Hippocampal formation (tissue), 2 donors: ENCODE measurements at places on chromosomes 3 and 15.

DNA sequence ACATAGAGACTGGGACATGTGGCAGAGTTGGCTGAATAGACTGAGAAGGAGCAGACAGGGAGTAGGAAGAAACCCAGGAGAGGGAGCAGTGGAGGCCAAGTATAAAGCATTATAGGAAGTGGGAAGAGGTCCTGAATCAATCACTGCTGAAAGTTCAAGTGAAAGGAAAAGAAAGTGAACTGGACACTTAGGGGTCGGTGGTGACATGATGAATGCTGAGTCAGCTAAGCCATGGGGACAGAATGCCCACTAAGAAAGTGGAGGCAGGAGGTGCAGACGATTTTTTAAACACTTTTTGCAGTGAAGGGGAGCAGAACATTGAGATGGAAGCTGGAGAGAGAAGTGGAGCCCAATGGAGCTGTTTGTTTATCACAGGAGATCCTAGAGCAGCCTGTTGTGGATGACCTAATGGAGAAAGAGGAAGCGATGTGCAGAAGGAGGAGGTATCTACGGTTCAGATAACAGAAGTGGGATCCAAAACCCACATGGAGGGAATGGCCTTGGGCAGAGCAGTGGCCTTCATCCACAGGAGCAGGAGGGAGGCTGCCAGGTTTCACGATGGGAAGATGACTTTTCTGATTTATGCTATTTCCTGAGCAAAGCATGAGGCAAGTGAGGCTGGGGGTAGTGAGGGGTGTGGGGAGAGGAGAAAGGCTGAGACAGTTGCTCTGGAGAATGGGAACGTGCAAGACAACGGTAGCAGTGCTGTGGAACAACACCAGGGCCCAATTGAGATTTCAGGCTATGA is 208.2 kb downstream of the RPLP1 start:
- DNase-seq: no peak

DNA sequence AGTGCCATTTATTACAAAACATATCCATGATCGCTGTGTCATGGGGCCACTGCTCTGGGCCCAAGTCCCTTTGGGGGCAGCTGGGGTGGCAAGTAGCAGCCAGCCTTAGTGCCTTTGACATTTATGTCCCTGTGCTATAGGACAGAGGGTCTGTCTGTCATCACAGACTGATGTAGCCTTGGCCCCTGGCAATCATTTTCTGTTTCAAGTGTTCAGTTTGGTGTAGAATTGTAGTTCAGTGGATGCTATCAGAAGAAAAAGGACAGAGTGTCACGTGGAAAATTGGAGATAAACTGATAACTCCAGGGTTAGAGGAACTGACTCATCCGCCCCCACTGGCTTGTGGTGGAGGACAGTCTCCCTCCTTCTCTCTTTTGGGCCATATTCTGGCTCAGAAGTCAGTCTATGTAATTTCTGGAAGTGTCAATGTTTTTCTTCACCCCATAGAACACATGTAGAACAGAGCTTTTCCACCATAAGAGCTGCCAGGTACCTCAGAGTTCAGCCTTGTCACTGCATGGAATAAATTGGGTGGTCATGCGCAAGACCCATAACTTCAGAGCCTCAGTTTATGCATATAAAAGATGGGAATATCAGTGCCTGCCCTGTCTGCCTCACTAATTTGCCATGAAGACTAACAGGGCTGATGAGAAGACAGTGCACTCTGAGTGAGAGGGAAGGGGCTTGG is 4.5 kb upstream of the MRPS22 start:
- DNase-seq: no peak

DNA sequence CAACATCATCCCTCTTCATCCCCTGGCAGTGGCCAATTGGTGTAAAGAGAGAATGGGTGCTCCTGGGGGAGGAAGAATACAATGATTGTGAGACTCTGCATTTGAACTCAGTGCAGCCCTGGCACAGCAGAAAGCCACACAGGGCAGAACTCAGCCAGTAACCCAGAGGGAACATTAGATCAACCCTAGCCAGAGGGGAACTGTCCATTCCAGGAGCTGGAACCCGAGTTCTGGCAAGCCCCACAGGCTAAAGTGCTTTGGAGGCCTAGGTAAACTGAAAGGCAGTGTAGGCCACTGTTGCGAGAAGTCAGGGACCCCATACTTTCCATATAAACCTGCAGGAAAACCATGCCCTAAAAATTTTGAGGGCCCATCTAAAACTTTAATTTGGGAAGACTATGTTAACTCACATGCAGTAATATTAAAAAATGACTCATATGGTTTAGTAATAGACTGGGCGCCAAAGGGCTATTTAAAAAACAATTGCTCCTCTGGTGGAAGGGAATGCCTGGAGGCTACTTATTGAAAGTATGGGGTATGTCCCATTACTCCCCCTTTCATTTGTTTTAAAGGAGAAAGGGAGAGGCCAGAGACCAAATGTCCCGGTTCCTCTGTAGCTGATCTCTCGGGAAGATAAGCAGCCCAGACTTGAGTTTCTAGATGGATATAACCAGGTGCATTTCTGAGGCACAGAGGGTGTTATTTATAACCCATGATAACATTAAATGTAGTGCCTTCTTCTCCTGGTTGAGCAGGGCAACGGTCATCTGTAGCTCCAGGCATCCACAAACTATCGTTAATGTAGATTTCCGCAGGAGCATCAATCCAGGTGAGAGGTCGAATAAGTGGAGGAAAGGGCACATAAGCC is 5.8 kb upstream of the RAD51 start:
- no peak for DNase-seq

- no peak for DNase-seq
These were observed 240.8 kb upstream of the CNTN6 start for GRCh38 chr3:852033-852432.

GRCh38 chr15:32794973-32795372 is 77.2 kb downstream of the GREM1 start:
- no peak for DNase-seq

DNA sequence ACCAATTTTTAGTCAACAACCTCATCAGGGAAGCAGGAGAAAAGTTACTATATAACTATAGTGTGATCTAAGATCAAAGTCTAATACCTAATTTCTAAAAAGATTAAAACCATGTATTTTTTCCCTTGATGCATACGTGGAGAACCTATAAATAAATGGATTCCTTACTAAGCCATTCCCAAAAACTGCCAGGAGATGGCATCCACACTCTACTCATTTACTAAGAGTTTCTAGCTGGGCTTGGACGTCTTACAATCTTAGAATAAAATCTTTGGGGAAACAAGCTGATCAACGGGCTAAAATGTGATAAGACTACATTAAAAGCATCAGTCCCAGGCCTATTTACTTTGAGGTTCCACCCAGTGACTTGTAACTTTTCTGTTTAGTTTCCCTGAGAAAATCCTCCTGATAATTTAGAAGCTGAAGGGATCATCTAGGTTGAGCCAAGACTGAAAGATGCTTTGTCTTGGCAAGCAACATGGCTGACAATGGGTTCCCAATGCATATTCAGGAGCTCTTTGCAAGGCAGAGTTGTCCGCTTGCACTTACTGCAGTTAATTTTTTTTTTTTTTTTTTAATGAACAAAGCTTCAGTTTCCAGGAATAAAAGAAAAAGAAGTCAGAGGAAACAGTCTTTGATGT is 85.5 kb upstream of the FGF12 start:
- DNase-seq: peak; percentile 19

- no peak for DNase-seq
These were observed 2.4 kb downstream of the TSC22D2 start for GRCh38 chr3:150410311-150411105.

DNA sequence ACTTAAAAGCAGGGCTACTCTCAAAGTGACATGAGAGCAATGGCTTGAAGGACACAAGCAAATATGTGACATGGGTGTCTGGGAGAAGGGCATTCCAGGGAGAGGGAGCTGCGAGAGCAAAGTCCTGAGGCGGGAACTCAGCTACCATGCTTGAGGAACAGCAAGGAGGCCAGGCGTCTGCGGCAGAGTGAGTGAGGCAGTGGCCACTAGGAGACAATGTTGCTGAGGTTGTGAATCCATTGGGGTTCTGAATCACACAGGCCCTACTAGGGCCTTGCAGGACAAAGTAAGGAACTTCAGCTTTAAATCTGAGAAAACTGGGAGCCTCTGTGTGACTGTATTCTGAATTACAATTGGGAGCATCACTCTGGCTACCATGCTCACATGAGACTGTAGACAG is 94.1 kb upstream of the PRICKLE2 start:
- no peak for DNase-seq

GRCh38 chr15:49145651-49146609 is 9.5 kb downstream of the COPS2 start:
- peak; percentile 6 for DNase-seq

DNA sequence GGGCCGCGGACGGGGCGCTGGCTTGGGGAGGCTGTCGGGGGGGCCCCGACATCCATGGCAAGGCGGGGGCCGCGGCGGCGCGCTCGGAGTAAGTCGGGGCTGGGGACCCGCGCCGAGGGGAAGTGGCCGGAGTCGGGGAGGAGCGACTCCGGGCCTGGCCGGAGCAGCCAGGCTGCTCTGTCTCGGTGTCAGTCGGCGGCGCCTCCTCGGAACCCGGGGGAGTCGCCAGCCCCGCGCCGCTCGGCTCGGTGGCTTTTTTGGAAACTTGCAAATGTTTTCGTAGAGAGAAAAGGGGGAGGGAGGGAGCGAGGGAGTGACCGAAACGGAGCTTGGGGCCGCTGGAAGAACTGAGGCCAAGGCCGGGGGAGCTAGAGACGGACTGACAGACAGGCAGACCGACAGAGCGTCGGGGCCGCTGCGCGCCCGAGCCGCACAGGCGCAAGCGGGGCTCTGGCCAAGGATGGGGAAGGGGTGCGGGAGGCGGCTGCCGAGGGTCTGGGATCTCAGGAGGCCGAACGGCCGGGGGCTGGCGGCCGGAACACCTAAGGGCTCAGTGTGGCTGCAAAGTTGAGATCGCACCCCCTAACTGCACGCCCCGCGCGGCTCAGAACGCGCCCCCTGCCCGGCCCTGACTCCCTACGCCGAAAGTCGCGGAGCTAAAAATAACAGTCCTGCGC is 5.0 kb downstream of the PTH1R start:
- DNase-seq: no peak

DNA sequence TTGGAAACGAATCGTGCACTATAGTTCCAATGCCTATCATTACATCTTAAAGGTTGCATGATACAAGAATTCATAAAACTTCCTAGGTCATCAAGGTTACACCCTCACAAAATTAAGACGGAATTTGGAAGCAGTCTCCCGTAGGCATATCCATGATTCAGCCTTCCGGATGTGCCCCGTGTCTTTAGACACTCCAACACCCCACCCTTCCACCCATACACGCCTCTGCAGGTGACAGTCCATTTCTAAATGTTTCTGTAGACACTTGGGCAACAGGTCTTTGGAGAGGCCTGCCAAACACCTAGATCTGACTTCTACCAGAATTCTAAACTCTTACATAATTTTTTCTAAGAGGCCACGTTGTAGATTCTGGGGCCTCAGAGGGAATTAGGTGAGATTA is 49.8 kb downstream of the LDHAL6B start:
- DNase-seq: no peak

GRCh38 chr3:86991482-86991815 is 500 bp upstream of the VGLL3 start:
- DNase-seq: no peak

DNA sequence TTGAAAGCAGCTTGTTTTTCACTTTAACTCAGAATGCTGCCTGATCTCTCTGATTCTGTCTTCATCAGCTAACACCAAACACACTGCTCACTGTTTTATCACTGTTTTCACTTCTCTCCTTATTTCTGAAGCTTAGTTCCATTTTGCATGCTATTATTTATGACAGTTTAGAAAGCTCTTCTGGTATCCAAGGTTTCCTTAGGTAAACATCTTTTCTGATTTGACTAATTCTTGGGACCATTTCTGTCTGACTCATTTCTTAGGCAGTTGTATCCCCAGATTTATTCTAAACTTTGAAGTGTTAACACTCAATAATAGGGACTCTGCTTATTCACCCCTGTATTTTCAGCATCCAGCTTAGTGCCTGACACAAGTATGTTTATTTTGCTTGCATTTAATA is 167.7 kb downstream of the BCHE start:
- DNase-seq: no peak

DNA sequence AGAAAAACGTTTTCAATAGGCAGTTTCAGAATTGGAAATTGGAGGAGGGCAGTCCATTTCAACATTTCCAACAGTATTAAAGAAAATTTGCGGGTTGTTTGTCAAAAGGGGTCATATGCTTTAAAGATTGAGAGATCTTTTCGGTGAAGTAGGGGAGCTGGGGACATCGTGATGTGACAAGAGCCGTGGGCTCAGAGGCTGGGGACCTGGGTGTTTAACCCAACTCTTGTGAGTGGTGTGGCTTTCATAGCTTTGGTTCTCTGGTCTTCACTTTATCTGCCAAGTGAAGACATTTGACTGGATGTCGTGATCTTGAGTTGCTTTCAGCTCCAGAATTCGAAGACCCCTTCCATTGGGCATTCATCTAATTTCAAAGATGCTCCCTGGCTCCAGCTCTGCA is 133.2 kb downstream of the PGPEP1L start:
- no peak for DNase-seq

GRCh38 chr3:100891033-100891432 is 102.2 kb downstream of the ABI3BP start:
- no peak for DNase-seq

DNA sequence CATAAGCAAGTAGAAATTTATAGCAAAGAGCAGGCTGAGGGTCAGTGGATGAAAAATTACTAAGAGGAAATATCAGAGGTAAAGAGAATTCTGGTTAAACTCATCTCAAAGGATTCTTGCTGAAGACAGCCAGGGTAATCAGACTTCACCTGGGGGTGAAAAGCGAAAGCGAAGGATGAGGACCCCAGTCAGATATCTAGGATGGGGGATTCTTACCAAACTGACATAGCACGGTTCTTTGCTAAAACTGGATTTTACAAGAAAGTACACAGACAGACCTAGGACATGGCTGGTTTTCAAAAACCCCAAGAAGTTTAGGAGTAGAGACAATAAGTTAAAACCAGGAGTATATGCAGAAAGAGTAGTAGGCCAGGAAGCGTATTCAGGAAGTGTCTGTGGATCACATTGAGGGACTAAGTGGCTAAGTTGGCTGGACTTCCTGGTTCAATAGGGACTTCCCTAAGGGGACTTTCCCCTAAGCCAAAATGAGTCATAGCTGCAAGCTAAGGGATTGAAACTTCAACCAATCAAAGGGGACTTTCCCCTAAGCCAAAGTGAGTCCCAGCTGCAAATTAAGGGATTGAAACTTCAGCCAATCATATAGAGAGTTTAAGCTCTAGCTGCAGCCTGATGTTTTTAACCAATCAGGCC is 2.4 kb upstream of the CFAP91 start:
- DNase-seq: no peak

GRCh38 chr15:91992945-91993344 is 139.4 kb downstream of the SLCO3A1 start:
- DNase-seq: no peak

DNA sequence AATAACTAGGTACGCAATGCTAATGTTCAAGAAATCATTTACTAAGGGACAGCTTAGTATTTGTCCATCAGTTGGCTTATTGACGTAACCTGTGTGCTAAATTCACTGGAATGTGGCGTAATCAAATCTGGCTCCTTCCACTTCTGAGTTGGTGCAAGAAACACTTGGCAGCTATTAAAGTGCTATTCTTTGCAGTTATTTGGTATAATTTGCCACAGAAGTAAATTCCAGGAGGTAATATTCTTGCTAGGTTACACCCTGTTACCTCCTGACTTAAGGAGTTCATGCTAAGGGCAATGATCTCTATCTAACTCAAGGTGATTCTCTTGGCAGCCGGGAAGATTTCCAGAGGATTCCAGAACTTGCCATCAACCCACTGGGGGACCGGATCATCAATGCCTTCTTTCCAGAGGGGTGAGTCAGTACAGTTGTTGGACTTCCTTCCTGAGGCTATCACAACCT is 25.5 kb downstream of the CHP1 start:
- no peak for DNase-seq
